ENCODE measurements at places on chromosomes 13 and 19.

DNA sequence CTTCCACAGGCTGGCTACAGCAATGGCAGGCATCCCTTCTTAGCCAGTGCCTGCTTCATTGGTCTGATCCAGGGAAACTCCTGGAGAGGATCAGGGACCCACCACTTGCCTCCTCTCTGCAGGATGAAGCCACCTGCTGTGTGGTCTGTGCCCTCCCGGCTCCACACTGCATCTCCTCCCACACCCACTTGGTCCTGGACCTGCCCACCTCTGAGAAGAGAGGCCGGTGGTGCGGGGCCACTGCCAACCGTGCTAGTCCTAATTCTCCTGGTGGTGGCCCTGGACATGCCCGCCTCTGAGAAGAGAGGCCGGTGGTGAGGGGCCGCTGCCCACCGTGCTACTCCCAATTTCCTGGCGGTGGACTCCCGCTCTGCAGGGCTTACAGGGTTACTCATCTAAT, 98.8 kb downstream of the COL4A1 start:
- DNase-seq, result no peak

GRCh38 chr19:575527-576506, 3.4 kb downstream of the BSG start:
- peak; percentile 59 for DNase-seq

GRCh38 chr13:94433055-94433961, 46.2 kb downstream of the DCT start:
- DNase-seq, result no peak

DNA sequence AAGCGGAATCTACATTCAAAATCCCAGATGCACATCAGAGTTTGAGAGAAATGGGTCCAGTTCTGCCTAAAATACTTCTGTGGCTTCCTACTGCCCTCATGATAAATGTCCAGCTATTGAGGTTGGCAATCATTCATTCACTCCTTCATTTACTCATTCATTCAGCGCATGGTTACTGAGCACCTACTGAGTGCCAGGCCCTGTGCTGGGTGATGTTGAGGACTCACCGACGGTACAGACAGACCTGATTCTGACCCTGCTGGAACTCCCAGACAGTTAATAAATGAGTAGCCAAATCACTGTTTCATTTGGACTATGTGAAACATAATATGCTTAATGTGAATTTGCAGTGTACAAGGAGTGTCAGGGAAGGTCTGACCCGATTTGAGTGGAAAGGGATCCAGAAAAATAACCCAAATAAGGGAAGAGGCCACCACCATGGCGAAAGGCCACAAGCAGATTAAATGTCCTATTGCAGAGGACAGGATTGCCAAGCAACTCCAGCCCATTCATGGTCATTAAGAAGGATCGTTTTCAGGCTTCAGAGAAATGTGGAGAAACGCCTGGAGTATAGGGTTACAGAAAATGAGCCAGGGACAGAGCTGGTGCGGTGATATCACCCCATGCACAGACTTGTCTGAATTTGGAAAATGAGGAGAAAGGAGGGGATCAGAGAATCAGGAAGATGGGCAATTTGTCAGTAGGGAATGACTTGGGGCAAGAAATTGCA, 20.5 kb downstream of the DYRK1B start:
- no peak for DNase-seq

GRCh38 chr13:44927968-44928367, 61.3 kb downstream of the NUFIP1 start:
- DNase-seq, result no peak

DNA sequence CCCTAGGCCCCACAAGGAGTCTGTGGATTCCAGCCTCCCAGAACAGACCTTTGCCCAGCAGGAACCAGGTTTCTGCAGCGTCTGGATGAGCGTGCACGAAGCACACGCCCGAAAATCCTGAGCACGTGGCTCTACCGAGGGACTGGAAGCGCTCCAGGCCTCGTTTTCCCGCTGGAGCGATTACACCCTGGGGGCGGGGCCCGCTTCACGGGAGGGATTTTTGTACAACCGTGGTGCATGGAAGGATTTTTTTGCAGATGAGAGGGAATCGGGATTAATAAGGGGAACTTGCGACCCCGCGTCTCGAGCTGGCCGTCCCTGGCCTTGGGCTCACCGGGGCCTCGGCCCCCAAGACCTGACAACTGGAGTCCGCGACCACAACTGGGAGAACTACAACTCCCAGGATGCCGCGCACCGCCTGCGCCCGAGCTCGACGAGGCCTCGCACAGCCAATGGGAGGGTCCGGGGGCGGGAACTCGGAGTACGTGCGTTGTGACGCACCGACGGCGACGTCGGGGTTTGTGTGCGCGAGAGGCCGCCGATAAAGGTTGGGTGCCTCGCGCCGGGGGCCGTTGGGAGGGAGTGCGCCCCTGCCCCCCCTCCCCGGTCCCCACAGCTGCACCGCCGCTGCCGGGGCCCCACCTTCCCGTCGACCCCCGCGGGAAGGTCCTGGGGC, at the start of gene ZNF628:
TSS of gene ZNF628 (plus strand) at position 518 of the 676 bp plus-strand sequence. CDS start 3,294 bp downstream, outside the sequence.
- peak; percentile 97 for DNase-seq

DNA sequence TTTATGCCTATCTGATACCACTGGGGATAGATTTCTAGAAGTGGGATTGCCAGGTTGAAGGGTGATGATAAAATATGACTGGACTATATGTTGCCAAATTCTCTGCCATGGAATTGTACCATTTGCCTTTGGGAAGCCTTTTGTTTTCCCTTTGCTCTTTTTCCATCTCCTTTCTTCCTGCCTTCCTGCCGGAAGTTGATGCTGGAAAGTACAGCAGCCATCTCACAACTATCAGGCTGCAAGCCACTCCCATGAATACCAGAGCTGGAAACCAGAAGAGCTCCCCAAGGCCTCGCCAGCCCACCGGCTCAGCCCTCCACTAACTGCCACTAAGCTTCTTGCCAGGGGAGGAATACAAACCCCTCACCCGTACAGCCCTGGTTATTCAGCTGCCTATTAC, 29.7 kb downstream of the ZIC5 start:
- DNase-seq, result no peak

DNA sequence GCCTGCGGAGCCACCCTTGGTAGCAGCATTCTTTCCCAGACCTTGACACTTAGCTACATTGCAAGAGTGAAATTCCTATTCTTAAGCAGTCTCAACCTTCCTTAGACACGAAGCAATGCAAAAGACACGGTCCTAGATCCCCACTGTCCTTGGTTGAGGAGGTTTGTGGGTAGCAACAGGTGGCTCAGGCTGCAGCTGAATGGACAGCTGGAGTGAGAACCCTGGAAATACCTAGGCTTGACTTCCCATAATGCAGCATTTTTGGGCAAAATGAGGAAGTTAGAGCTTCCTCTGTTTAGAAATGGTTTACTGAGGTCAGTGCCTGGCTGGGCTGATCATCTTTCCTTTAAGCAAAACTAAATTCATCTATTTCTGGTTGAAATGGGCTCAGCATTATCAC, 296.6 kb downstream of the RFC3 start:
- DNase-seq, result no peak

- peak; percentile 86 for DNase-seq
Measured at GRCh38 chr19:46542428-46543230, 47.0 kb upstream of the PNMA8B start.

DNA sequence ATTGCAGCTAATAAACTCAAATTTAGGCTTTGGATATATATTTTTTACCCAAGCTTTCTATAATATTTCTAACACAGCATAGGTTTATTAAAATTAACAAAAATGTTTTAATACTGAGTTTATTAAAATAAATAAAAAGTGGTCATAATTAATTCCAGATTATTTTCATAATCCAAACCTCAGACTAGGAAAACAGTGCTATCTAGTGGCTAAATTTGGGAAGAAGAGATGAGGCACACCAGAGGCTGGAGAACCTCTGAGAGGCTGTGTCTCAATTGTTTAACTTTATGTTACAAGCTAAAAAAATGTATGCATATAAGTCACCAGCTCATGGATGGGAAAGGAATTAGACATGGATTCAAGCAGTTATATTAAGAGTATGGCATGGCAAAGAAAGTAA, 392.5 kb downstream of the DIAPH3 start:
- DNase-seq, result no peak

- DNase-seq, result no peak
Measured at GRCh38 chr13:31385540-31385939, 185.8 kb downstream of the B3GLCT start.

GRCh38 chr13:74870865-74871264, 611.1 kb downstream of the TBC1D4 start:
- no peak for DNase-seq

DNA sequence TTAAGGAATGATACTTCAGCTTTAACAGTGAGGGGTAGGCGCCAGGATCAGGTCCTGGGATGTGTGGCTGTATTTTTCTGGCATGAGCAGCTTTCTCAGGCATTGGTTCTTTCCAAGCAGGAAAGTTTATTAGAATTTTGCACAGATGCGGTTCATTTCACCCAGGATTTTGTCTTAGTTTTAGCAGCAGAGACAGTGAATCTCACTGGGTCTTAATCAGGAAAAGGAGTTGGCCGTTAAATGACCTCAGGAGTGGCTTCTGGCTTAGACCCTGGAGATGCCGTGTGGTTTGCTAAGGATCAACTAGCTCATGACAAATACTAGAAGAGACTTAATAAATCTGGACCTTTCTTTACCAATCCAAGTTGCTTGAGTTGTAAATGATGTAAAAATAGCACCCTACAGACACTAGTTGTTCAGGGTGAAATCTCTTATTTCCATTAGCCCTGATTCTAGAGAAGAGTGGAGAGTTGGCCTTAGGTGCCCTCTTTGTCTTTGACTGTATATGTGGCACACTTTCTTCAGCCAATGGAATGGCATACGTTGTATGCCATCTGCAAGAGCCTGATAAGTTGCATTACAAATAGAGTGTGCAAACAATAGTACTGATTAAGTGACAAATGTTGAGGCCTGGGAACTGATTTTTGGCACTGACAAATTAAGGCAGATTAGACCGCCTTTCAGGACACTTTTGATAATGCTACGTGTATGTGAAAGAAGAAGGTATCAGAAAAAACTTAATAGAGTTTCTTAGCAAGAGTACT, 34.0 kb downstream of the LRCH1 start:
- DNase-seq, result no peak

- DNase-seq, result no peak
Measured at GRCh38 chr13:112980434-112980833, 11.4 kb downstream of the MCF2L start.

Data from hypothalamus (tissue), 51 donors.